ENCODE measurements at places on chromosomes 12 and 14.

- peak; percentile 6 for DNase-seq
These were observed 131.1 kb downstream of the CACNA1C start for GRCh38 chr12:2183556-2184541.

DNA sequence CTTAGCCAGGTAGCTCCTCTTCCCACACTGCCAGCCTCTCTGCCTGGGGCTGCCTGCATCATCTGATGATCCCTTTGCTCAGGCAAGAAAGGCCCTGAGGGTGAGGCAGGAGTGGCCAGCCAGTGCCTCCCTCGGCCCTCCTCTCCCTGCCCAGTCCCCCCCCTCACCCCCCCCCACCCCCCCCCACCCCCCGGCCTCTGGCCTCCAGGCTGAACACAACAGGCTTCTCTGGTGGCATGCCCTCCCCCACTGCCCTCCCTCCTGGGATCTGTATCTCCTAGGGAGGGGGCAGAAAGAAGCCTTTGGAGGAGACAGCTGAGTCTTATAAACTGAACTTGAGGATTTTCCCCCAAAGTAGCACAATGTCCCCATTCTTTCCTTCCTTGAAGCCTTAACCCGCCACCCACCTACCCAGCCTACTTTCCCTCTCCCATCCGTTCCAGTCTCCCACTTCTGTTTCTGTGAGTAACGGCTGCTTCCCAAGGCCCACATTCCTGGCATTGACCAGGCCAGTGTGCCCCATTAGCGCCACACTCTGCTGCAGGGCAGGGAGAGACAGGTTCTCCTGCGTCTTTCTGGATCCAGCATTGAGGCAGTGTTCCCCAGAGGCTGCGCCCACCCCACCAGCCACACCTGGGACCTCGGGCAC is 82.1 kb downstream of the B4GALNT3 start:
- no peak for DNase-seq

- DNase-seq = no peak
These were observed 304.1 kb downstream of the SYT1 start for GRCh38 chr12:79168687-79169086.

- DNase-seq = no peak
These were observed 113.9 kb downstream of the PHLDA1 start for GRCh38 chr12:75917715-75918114.

GRCh38 chr12:115203701-115204100 is 519.7 kb upstream of the TBX3 start:
- no peak for DNase-seq

- no peak for DNase-seq
These were observed 51.9 kb upstream of the TSPAN11 start for GRCh38 chr12:30874455-30875321.

DNA sequence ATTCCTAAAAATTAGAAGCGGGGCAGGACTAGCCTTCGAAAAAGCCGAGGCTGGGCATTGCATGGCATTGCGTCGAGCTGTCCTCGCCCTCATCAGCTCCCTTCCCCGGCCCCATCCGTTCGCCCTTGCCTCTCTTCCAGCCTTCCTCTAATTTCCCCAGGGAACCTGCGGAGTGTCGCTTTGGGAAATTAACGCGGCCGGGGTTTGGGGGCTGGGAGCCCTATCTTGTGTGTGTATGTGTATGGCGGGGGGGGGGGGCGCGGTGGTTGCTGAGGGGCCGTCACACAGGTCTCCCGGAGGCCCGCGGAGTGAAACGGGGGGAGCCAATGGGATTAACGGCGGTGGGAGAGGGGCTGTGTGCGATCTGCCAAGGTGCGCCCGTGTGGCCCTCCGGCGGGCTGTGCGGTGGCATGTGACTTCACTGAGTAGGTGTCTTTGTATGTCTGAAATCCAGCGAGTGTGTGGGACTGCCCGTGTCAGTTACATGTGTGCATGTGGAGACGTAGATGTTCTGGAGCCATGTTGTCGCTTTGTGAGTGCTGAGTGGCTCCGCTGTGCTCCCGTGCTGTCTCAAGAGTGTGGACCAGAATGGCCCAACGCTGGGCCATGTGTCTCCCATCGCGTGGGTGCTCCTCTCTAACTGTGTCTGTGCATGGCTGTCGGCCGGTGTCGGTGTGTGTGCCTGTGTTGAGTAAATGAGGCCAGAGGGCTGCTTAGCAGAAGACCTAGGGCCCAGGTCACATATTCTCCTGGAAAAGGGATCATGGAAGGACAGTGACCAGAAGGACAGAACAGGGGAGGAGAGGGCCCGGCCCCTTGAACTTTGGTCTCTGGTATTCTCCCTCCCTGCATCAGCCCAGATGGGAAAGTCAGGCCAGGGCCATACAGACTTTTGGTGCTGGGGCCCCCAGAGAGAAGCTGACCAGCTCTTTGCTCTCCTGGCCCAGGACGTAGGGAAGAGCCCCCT is 1.5 kb downstream of the PTMS start:
- DNase-seq = no peak

DNA sequence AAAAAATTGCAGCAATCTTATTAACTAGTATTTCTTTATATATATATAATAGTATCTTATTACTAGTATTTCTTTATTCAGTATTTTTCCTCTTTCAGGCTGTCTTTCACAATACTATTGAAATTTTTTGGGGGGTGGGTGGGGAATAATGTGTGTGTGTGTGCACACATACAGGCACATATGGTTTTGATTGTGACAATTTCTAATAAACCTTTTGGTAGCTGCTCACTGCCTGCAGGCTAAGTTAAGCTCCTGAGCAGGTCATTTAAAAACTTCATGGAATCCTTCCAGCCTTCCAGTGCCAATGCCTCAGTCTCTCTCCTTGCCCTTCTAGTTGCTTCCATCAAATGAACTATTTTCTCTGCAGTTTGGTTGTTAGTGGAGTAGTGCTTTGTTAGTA is 490.1 kb downstream of the PCNX1 start:
- no peak for DNase-seq

GRCh38 chr14:65566820-65567522 is 154.4 kb downstream of the FUT8 start:
- no peak for DNase-seq

DNA sequence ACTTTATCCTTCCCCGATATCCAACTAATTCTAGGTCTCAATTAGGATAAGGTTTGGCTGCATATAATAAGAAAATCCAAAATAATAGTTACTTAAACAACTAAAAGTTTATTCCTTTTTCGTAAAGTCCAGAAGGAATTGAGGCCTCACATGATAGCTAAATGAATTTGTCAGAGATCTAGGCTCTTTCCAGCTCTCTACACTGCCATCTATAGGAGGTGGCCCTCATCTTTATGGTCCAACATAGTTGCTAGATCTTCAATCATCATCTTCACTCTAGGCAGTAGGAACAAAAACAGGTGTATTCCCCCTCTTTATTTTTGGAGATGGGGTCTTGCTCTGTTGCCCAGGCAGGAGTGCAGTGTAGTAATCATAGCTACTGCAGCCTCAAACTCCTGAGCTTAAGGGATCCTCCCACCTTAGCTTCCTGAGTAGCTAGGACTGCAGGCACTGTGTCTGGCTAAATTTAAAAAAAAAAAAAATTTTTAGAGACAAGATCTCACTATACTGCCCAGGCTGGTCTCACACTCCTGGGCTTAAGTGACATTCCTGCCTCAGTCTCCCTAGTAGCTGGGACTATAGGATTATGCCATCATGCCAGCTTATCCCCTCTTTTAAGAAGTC is 46.5 kb upstream of the SAV1 start:
- peak; percentile 62 for DNase-seq

GRCh38 chr12:80912901-80913770 is 24.6 kb downstream of the LIN7A start:
- no peak for DNase-seq

DNA sequence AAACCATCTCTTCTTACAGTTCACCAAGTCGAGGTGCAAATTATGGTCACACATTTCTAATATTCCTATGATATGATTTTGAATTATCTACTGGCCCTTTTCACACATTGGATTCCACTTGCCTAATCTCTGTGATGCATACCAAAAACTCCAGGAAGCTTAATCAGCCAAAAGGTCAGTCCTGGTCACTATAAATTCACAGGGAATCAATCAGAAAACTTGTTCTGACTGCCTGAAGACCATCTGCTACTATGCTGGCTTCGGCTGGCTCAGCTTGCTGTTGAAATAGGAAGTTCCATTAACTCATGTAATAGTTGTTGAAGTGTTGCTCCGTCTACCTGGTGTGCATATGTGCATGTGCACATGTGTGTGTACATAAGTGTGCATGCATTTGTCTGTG is 142.8 kb upstream of the FLRT2 start:
- no peak for DNase-seq

GRCh38 chr12:113469224-113469948 is 2.3 kb downstream of the LHX5 start:
- DNase-seq = no peak

GRCh38 chr12:11897923-11898322 is 172.8 kb upstream of the BCL2L14 start:
- peak; percentile 48 for DNase-seq

DNA sequence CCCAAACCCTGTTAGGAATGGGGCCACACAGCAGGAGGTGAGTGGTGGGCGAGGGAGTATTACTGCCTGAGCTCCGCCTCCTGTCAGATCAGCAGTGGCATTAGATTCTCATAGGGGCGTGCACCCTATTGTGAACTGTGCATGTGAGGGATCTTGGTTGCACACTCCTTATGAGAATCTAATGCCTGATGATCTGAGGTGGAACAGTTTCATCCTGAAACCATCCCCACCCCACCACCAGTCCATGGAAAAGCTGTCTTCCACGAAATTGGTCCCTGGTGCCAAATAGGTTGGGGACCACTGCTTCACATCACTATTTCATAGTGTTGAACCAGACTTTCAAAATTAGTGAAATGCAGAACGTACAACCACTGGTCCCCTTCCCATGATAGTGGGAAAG is 57.9 kb upstream of the BICD1 start:
- DNase-seq = no peak

GRCh38 chr12:93011100-93011499 is 82.0 kb upstream of the EEA1 start:
- no peak for DNase-seq

DNA sequence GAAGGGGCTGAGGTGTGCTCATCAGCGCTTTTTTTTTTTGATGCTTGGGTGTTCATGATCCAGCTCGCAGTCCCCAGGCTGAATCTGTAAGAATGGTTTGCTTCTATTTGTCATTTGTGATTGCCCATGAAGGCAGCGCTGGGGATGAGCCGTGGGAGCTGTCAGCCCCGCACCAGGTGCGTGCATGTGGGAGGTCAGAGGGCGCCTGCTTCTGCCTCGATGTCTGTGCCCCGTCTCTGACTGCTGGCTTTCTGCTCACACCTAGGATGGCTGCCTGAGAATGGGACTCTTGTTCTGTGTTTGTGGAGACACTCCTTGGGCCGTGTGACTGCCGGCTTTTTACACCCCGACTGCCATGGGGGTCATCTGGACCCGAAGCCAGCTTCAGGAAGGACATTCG is 141.2 kb upstream of the RTL1 start:
- no peak for DNase-seq

DNA sequence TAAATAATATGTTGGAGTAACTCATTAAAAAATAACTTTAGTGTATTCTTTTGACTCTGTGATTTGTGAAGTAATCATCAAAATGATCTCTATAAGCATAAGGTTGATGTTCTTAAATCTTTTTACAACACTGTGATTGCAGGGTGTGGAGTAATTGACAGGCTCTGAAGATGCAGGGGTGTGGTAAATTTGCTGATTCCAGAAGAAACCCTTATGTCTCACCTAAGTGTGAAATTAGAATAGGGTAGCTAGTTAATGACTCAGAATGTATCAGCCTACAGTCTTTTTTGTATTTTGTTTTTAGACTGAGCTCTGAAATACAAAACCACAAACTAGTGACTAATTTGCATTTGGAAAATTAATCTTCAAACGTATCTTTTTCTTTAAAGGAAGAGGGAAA is 5.9 kb downstream of the PRPF39 start:
- no peak for DNase-seq

GRCh38 chr12:65324551-65324950 is 46.1 kb downstream of the MSRB3 start:
- no peak for DNase-seq

- no peak for DNase-seq
These were observed 77.3 kb downstream of the SNAPC1 start for GRCh38 chr14:61839507-61839906.

GRCh38 chr12:83161456-83161855 is 474.8 kb downstream of the TMTC2 start:
- no peak for DNase-seq

DNA sequence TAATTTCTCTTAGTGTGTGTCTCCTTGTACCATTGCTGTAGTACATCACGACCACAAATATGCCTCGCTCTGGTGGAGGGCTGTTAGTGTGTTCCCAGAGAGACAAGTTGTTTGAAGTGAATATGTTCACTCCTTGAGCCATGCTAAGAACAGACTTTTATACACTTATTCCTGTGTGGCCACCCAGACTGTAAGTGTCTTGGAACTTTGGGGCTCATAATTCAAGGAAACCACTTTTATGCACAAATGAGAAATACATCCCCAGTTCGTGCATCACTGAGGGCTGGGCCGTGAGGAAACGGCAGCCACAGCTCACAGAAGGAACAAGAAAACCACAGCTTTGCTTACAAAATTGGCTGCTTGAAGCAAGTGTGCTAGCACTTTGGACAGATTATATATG is 362.2 kb upstream of the DDHD1 start:
- no peak for DNase-seq
